ENCODE measurements at places on chromosomes 3 and 15. TPM values are rescaled to one million over a fixed set of nuclear protein-coding genes. Genes with fewer than 3 reads are reported as not detected.

Gene RETNLB
- total RNA-seq: not detected

Gene OXTR
- total RNA-seq: 0.64 TPM

GRCh38 chr3:114878114-114878839 is 268.8 kb downstream of the ZBTB20 start:
- DNase-seq: no peak

Gene POLQ
- 25.1 TPM for total RNA-seq

DNA sequence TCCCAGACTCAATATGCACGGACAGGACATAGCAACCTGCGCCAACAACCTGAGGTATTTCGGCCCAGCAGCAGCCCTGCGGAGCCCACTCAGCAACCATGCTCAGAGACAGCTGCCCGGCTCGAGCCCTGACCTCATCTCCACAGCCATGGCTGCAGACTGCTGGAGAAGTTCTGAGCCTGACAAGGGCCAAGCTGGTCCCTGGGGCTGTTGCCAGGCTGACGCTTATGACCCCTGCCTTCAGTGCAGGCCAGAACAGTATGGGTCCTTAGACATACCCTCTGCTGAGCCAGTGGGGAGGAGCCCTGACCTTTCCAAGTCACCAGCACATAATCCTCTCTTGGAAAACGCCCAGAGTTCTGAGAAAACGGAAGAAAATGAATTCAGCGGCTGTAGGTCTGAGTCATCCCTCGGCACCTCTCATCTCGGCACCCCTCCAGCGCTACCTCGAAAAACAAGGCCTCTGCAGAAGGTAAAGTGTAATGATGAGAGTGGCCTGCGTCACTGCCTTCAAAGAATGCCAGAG is 25.5 kb downstream of the TMEM41A start:
- DNase-seq: no peak

GRCh38 chr3:150144191-150144708 is 173.6 kb upstream of the PFN2 start:
- DNase-seq: no peak
